ENCODE measurements at places on chromosomes 13 and 19.

DNA sequence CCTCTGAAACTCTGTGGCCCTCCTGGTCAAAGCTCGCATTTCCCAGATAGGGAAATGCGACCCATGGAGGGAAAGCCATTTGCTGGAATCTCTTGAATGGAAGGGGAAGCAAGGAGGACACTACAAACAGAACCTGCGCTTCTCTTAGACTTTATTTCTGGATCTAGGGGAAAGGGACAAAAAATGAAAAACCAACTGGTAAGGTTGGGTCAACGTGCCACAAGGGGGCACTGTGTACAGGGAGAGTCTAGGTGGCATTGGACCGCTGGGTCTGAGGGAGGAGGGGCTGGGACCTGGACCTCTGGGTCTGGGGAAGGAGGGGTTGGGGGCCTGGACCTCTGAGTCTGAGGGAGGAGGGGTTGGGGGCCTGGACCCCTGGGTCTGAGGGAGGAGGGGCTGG lies 5.0 kb downstream of the KLK4 start:
- no peak for DNase-seq

GRCh38 chr13:29684441-29684840 lies 89.0 kb upstream of the SLC7A1 start:
- no peak for DNase-seq

DNA sequence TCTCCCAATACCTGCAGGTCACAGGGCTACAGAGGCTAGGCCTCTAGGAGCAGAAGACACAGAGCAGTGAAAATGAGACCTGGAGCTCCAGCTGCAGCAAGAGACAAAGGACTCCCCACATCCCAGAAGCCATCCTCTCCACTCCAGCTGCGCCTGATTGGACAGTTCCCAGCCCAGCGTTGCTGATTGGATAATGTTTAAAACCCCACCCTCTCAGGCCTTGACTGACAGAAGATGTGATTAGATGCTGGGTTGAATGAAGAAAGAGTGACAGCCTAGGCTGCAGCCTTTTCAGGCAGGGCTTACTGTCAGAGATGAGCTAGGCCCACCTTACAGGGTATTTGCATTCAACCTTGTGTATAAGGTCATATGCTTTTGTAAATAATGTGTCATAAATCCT lies 59.4 kb downstream of the ZNF708 start:
- no peak for DNase-seq

- no peak for DNase-seq
Observed at GRCh38 chr19:47509973-47510372, 4.9 kb downstream of the NAPA start.

DNA sequence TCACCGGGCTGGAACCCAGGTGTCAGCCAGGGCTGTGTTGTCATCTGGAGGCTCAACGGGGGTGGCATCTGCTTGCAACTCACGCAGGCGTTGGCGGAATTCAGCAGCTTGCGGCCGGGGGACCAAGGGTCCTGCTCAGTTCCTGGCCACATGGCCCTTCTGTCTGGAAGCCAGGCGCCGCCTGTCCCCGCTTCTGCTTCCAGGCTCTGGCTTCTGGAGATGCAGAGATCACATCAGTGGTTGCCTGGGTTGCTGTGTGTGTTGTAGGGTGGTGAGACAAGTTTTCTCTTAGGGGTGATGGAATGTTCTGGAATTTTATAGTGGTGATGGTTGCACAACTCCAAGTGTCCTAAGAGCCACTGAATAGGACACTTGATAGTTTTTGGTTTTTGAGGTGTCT lies 5.0 kb downstream of the ADAT3 start:
- no peak for DNase-seq

DNA sequence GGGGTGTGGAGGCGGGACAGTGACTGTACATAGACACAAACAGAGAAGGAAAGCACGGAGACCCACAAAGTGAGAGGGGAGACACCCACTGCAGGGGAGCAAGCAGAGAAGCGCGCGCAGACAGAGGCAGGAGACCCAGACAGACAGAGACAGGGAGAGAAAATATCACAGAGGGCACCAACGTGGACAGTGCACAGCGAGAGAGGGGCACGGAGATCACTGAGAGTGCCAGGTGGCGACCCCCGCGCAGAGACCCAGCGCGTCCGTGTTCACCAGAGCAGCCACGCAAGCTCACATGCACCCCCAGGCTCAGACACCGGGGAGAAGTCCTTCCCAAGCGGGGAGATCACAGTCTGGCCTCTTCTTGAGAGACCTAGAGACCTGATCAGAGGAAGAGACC lies 1.4 kb upstream of the CACNG7 start:
- DNase-seq: no peak

DNA sequence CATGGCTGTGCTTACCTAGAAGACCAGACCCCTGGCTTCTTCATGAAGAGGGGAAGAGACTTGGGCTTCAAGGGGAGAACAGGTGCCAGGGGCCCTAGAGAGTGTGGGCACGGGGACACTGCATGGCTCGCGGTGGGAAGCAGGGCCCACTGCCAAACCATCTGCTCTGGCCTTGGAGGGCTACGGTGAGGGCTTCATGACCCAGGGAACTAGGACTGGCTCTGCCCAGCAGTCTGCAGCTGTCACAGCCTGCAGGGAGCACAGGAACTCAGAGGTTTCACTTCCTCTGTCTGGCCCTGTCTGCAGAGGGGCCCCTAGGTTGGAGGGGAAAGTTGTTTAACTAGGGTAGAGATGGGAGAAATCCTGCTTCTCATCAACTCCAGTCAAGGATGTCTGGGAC lies 4.3 kb downstream of the ERCC1 start:
- no peak for DNase-seq

- no peak for DNase-seq
Observed at GRCh38 chr13:37456506-37456905, 142.1 kb downstream of the POSTN start.

GRCh38 chr19:38736413-38737280 lies 7.6 kb downstream of the CAPN12 start:
- no peak for DNase-seq

GRCh38 chr13:66501181-66501580 lies 729.0 kb downstream of the PCDH9 start:
- DNase-seq: no peak

DNA sequence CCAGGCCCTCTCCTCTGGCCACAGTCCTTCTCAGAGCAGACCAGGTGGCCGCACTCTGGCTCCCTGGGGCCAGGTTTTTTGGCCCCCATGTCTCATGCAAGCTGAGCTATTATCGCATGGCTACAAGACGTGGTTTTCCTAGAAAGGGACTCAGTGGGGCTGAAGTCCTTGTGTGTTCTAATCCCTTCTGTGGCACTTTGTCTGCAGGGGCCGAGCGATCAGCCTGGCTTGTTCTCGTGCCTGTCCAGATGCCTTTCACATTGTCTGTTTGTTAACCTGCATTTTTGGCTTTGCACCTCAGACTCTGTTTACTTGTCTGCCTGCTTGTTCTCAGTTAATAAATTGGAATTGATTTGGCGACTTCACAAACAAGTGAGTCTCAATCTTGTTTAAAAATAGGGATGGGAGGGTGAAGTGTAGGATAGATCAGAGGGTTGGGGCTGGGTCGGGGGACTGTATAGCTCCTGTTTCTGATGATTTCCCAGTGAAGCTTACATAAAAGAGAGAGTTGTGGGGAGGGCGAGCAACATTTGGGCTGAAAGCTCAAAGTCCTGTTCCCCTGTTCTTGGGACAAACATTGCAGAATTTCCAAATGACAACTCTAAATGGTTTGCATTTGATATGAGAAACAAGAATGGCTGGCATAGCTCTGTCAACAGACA lies 440.4 kb downstream of the COG6 start:
- no peak for DNase-seq

DNA sequence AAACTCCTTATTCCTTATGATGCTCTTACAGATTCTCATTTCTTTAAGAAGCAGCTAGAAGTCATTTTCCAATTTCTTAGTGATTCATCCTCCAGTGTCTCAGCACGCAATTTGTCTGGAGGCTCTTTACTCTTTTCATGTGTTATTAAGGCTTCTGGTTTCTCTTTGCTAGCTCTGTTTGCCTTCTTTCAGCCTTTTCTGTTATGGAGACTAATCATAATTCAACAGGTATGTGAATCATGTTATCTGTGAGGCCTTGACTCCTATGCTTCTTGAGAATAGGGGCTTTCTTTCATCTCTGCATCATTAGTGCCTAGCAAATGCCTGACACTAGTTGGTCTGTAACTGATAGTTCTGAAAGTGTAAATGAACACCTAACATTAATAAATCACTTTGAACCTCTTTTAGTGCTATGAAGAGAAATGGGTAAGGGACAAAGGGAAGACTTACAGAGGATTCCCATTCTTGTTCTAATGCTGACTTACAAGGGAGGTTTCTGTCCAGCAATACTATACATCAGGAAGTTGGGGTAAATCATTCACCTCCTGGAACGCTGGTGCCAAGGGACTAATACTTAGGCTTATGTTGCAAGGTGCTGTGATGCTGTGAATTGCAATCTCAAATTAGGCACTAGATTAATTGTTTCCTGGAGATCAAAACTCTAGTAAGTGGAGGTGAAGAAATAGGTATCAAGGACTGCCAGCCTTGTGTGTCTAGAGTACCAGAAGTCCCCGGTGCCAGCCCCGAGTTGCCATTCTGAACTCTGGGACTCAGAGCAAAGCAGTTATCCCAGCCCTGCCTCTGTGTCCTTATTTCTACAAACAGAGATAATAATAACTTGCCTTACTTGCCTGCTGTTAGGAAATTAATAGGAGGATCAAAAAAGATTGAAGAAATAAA lies 265.6 kb downstream of the DCLK1 start:
- DNase-seq: no peak

DNA sequence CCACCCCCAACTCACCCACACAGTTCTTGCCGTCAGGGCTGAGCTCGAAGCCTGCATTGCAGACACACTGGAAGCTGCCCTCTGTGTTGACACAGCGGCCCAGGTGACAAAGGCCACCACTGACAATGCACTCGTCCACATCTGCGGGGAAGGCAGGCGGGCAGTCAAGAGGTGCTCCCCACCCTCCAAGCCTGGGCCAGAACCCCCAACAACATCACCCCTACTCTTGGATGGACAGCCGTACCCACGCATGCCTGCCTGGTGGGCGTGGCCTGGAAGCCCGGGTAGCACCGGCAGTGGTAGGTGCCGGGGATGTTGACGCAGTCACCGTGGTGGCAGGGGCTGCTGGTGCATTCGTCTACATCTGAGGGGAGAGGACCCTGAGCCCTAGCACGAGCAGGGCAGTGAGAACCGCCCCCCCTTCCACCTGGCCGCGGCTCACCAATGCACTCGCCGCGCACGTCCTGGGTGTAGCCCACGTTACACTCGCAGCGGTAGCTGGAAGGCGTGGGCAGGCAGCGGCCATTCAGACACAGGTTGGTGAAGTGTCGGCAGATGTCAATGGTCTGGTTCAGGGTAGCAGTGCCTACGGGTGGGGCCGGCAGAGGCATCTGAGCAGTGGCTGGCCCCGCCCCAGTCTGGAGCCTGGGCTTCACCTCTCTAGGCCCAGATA lies 13.3 kb downstream of the FBN3 start:
- DNase-seq: no peak

- DNase-seq: no peak
Observed at GRCh38 chr19:56141417-56141993, 418 bp downstream of the ZNF444 start.

DNA sequence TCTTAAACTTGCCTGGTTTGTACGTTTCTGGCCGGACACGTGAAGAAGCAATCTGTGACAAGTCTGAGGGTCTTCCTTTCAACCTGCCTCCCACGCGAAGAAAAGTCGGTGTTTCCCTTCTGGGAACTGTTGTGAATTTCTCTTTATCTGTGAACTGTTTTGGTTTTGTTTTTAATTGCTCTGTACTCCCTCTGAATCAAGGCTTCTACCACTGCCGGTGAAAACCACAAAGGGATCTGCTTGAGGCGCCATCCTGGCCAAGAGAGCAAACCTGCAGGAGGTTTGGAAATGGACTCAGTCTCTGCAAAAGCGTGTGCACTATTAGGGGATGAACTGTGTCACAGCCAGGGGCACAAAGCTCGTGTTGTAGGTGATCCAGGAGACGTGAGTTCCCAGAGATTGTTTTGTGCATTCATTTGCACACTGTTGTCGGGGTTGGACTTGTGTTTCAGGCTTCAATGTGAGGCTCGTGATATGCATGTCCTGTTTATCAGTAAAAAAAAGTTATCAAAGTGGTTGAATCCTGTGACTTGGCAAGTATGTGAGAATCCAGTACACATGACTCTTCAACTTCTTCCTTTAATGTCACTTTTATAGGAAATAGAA lies 9.7 kb downstream of the SIGLEC8 start:
- no peak for DNase-seq

- DNase-seq: no peak
Observed at GRCh38 chr19:31718032-31718431, 368.8 kb upstream of the TSHZ3 start.

DNA sequence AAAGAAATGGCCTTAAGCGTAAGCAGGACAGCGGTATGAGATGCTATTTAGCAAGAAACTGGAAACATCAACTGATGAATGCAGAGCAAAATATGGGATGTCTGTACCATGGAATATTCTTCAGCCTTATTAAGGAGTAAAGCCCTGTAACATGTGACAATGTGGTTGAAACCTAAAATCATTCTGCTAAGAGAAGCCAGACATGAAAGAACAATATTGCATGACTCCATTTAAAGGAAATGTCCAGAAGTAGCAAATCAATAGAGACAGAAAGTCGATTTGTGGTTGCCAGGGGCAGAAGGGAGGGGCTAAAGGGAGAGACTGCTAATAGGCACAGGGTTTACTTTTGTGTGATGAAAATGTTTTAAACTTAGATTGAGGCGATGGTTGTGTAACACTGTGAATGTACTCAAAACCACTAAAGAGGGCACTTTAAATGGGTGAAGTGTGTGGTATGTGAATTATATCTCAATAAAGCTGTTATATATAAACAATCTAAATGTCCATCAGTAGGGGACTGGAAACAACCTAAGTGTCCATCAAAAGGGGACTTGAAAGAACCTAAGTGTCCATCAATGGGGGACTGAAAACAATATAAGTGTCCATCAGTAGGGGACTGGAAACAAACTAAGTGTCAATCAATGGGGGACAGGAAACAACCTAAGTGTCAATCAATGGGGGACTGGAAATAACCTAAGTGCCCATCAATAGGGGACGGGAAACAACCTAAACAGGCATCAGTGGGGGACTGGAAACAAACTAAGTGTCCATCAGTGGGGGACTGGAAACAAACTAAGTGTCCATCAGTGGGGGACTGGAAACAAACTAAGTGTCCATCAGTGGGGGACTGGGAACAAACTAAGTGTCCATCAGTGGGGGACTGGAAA lies 45.4 kb downstream of the CCL25 start:
- no peak for DNase-seq

GRCh38 chr13:26011208-26011573 lies 40.6 kb downstream of the SHISA2 start:
- no peak for DNase-seq

GRCh38 chr13:109180905-109181425 lies 551.6 kb downstream of the MYO16 start:
- DNase-seq: no peak

GRCh38 chr19:5109560-5109959 lies 140.6 kb downstream of the KDM4B start:
- DNase-seq: no peak

GRCh38 chr13:111281751-111282311 lies 38.6 kb upstream of the TEX29 start:
- no peak for DNase-seq

DNA sequence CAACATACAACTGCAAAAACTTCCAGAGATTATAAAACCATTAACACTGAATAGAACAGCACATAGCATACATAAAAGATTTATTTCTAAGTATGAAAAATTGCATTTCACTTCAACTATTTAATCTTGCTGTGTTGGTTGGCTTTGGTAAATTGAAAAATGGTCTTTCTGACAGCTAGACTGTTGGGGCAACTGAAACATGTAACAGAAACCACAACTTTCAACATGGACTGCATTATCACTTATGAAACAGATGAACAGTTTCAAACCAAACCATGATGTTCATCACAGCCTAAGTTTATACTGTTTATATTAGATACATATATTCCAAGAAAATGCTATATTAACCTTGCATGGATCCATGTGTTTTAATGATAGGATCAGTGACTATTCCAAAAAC lies 324.1 kb upstream of the PCDH9 start:
- no peak for DNase-seq

All from stimulated activated CD8-positive, alpha-beta memory T cell treated with anti-CD3 and anti-CD28 coated beads, Interleukin-2, amount 100 ng/mL, for 1 hour (primary cell).